Activated T-cell treated with anti-CD3 and anti-CD28 coated beads, Interleukin-2, amount 50 U/mL, for 72 hours (primary cell): ENCODE measurements at places on chromosomes 6 and 20. TPM values are rescaled to one million over a fixed set of nuclear protein-coding genes. Genes with fewer than 3 reads are reported as not detected.

- DNase-seq = no peak
Measured at GRCh38 chr6:130417951-130418350, 52.1 kb downstream of the TMEM200A start.

GRCh38 chr20:62707276-62707920, 1.2 kb upstream of the NTSR1 start:
- DNase-seq = no peak

DNA sequence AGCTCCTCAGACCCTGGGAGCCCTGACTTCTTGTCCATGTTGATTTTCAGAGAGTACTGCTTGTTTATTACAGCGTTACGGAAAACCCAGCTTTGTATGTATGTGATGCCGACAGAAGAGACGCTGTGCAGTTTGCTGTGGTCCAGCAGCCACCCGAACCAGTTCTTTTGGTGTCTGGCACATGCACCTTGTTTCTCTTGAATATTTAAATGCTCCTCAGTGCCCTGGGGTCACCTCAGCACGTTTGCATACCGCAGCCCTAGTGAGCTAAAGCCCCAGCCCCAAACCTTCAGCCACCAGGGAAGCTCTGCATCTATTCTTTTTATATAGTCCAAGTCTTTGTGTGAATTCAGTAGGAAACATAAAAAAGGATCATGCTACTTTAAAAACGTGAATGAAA, 39.9 kb downstream of the AFDN start:
- DNase-seq = no peak

GRCh38 chr20:32650401-32650944, 23.3 kb downstream of the C20orf203 start:
- no peak for DNase-seq

DNA sequence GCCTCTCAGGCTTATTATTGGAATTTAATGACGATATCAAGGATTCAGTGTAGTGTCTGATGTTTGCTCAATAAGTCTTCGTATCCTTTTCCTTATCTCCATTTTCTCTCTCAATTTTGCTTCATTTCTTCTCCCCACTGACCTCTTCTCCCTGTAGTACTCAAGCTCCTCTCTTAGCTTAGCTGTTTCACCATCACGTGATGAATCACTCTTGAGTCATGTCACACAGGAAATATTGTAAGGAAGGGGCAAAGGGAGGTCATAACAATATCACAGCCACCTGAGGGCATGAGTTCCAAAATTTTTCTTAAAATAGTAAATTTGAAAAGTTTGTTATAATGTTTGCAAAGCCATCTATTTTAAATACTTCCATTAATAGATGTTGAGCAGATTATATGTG, 392.2 kb upstream of the MARCKS start:
- no peak for DNase-seq

- no peak for DNase-seq
Measured at GRCh38 chr6:112466373-112467151, 119.4 kb downstream of the RFPL4B start.

DNA sequence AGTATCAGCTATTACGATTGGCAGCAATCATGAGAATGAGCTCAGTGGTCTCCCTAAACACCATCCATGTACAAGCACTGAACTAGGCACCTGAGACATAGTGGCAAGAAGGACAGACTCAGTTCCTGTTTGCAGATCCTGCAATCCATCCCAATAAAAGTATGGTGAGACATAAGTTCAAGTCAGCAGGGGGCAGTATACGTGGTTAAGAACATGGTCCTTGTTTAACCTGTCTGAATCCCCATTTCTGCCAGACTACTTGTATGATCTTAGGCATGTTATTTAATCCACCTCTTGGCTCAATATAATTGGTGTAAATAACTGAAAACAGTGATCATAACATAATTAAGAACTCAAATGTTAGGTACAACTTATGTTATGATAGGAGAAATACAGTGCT, 33.2 kb upstream of the PNISR start:
- DNase-seq = no peak

DNA sequence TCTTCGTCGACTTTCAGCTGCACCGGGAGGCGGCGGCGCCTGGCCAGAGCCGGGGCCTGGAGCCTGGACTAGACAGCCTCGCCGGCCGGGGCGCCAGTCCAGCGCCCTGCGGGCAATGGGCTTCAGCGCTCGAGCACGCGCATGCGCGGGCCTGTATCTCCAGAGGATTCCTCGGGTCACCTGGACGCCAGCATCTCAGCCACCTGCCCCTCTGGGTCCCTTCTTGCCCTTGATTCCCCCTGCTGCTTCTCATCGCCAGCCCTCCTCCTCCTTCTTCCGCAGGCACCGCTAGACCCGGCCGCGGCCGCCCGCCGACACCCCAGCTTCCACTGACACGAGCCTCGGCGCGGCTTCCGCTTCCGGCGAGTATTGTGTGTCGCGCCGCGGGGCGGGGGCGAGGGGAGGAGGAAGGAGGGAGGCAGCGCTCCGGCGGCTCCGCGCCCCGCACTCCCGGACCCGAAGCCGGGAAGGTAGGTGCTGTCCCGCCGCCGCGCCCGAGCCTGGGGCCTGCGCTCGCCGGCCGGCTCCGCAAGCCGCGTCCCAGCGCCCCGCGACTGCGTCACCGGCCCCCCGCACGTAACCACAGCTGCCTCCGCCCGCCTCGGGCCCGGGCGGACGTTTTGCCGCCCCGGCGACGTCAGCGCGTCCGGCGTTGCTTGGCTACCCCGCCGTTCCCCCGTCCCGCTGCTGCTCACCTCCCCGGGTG, at the start of gene TRIM39:
TSS of gene TRIM39 (plus strand) at position 402 of the 706 bp plus-strand sequence. CDS start 2,391 bp downstream, outside the sequence.
- DNase-seq = peak; percentile 89

- DNase-seq = no peak
Measured at GRCh38 chr6:13811627-13812358, 2.6 kb downstream of the MCUR1 start.

- no peak for DNase-seq
Measured at GRCh38 chr6:151060766-151061531, 178.8 kb upstream of the AKAP12 start.

DNA sequence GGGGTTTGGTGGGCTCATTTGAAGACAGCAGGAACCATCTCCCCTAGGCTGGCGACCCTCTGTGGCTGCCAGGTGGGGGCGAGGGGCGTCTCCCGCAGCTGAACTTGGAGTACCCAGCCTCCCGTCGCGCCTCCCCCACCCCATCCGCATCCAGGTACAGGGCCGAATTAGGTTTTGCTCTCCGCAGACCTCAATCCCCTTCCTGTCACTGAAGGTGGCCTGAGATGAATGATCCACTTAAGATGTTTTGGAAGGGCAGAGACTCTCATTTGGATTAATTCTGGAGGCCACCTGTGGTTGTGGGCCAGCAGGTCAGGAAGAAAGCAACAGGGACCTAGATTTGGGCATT, 493 bp downstream of the CD83 start:
- DNase-seq = no peak

Gene OR2B6
- total RNA-seq = 0.43 TPM

Gene SGK2
- total RNA-seq = 1.4 TPM

Gene AKAP12
- 10.6 TPM for total RNA-seq

Gene LSM2
- total RNA-seq = 122 TPM

Gene PNPLA1
- not detected for total RNA-seq

Gene TSHZ2
- total RNA-seq = 29.3 TPM

Gene C2
- total RNA-seq = 5.1 TPM

Gene DDO
- not detected for total RNA-seq
